ENCODE measurements at places on chromosomes 1 and 21.

DNA sequence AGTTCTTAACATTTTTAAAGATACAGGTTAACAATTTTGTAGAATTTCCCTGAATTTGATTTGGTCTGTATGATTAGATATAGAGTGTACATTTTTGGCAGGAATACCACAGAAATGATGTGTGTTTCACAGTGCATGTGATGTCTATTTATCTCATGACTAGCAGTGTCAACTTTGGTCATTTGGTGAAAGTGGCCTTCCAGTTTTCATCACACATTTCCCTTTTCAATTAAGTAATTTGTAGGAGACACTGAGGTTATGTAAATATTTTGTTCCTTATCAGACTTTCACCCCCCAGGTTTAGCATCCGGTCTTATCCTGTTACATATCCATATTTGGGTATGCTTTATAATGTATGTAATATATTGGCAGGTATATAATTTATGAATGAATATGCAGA lies 41.8 kb downstream of the MAP3K7CL start:
- DNase-seq: no peak

DNA sequence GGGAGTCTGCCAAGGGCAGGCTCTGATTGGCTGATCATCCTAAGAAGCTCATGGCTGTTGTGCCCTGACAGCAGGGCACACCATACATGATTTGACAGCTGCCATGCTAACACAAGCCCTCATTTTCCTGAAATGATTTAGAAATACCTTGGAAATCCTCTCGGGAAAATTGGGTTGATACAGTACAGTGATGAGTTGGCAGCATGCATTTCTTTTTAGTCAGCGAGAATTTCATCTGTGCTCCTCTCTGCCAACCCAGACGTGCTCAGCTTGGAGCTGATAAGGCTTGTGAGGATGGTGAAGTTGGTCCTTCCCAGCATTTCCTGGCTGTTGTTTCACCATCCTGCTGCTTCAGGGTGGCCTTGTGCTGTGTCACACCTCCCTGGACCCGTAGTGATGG lies 22.6 kb upstream of the KCNQ4 start:
- no peak for DNase-seq

GRCh38 chr1:101116006-101116405 lies 90.4 kb upstream of the DPH5 start:
- no peak for DNase-seq

- DNase-seq: no peak
Observed at GRCh38 chr1:185412385-185413087, 95.5 kb upstream of the IVNS1ABP start.

DNA sequence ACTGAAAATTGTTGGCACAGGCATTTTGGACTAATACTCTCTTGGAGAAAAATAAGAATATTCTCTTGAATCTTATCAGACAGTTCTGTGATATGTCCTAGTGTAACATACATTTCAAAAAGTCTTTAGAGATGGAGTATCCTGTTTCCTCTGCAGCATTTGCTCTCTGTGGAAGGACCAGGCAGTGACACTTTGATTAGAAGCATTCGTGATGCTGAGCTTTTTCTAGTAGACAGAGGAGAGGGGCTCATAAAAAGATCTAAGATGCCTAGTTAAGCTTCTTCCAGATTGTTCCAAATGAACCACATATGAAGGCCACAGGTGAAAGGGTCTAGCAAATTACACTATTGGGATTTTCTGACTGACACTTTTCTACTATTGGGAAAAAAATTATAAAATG lies 120.3 kb downstream of the C1orf21 start:
- no peak for DNase-seq
